ENCODE measurements at places on chromosomes 13 and 19. TPM values are rescaled to one million over a fixed set of nuclear protein-coding genes. Genes with fewer than 3 reads are reported as not detected.

GRCh38 chr13:45055198-45055901, 65.0 kb upstream of the GTF2F2 start:
- DNase-seq, result peak; percentile 86

- no peak for DNase-seq
These were observed 251.0 kb downstream of the UQCRFS1 start for GRCh38 chr19:28961772-28962500.

DNA sequence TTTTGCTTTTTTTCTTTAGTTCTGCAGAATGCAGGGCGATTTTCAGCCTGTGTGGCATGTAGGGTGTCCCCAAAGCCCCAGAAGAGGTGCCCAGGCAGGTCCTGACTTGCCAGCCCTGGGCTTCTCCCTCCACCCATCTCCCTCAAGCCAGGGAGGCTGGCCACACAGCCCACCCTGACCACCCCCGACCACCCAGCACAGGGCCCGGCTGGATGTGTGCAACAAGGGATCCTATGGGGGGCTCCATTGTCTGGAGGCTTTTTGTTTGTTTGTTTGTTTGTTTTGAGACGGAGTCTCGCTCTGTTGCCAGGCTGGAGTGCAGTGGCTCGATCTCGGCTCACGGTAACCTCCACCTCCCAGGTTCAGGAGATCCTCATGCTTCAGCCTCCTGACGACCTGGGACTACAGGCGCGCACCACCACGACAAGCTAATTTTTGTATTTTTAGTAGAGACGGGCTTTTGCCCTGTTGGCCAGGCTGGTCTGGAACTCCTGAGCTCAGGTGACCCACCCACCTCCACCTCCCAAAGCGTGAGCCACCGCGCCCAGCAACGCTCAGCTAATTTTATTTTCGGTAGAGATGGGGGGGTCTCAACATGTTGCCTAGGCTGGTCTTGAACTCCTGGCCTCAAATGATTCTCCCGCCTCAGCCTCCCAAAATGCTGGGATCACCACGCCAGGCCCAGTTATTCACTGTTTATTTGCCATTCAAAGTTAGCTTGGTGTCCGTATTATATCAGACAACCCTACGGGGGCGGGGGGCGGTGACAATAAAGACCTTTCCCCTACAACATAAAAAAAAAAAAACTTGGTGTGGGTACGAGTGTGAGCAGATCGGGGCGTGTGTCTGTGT, 7.8 kb upstream of the MKNK2 start:
- no peak for DNase-seq

GRCh38 chr13:32736648-32737047, 150.4 kb downstream of the PDS5B start:
- no peak for DNase-seq

GRCh38 chr13:32905864-32906180, 110.4 kb upstream of the KL start:
- DNase-seq, result no peak

The PSG1 gene
- not detected for total RNA-seq

The SPACA4 gene
- not detected for total RNA-seq

The SLC7A9 gene
- total RNA-seq, result not detected

Measured in activated naive CD4-positive, alpha-beta T cell treated with anti-CD3 and anti-CD28 coated beads for 36 hours (primary cell).